ENCODE measurements at places on chromosomes 7 and 10.

- DNase-seq = no peak
These were observed 662 bp upstream of the PPRC1 start for GRCh38 chr10:102132193-102132562.

DNA sequence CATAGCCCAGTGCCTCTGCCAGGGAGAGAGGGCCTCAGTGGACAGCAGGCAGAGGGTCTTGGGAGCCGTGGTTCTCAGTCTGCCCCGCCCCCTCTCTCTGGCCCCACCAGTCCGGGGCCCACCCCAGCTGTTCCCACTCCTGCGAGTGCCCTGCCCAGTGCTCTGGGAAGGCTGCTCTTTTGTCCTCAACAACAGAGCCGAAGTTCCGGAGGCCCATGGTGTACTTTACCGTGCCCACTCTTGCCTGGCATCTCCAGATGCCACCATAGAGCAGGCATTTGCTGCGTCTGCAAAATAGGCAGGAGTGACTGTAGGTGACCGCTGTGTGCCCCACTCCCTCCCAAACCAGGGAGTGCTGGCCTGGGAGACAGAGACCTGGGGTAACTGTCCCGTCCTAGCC lies 29.3 kb upstream of the PCBD1 start:
- no peak for DNase-seq

DNA sequence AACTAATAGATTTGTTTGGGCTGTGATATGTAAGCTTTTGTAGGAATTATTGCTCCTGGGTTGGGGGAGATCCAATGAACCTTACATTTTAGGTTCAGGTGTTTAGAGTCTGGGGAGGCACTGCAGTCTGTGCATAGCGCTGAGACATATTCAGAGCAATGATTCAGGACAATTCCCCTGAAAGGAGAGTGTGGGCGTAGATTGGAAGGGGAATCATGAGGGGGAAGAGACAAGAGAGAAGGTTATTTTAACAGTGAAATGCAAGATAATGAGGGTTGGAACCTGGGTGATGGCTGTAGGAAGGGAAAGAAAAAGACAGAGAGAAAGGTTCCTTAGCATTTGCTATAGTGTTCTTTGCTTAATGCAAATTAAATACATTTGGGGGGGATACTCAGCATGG lies 1013.4 kb downstream of the REEP3 start:
- DNase-seq = no peak

DNA sequence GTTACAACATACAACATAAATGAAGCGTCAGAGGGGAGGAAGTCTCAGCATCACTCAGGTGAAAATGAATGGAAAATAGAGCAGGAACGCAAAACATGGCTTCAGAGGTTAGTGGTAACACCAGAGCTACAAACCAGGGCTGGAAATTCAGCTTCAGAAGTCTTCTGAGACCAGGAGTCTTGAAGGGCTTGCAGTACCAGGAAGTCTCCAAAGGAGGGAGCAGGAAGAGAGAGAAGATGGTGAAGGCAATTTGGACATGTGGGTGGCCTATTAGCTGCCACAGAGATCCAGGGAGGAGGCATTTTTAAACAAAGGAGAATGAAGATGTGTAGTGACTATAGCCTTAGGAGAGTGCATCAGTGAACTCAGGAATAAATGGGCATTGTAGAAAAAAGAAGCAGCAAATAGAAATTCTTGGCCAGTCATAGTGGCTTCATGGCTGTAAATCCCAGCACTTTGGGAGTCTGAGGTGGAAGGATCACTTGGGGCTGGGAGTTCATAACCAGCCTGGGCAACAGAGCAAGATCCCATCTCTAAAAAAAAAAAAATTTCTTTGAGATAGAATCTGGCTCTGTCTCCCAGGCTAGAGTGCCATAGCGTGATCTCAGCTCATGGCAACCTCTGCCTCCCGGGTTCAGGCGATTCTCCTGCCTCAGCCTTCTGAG lies 9.3 kb upstream of the TET1 start:
- DNase-seq = no peak

DNA sequence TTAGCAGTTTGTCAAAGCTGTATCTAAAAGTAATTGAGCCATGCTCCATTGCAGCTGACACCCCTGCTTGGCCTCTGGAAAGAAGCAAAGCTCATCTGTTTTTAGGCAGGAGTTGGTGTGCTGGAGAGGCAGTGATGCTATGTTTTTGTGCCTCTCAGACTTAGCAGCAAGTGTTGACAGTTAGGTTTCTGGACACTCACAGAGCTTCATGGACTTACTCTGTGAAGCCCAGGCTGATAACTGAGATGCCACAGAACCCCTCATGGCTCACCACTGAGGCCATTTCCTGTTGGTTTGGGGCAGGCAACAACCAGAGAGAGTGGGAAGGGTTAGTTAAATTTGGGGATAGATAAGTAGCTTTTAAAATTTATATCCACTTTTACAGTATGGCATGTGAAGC lies 59.8 kb downstream of the BTAF1 start:
- no peak for DNase-seq

- no peak for DNase-seq
These were observed 658.0 kb downstream of the TYW1 start for GRCh38 chr7:67654642-67655041.

GRCh38 chr10:28250358-28250757 lies 52.5 kb downstream of the MPP7 start:
- DNase-seq = no peak

DNA sequence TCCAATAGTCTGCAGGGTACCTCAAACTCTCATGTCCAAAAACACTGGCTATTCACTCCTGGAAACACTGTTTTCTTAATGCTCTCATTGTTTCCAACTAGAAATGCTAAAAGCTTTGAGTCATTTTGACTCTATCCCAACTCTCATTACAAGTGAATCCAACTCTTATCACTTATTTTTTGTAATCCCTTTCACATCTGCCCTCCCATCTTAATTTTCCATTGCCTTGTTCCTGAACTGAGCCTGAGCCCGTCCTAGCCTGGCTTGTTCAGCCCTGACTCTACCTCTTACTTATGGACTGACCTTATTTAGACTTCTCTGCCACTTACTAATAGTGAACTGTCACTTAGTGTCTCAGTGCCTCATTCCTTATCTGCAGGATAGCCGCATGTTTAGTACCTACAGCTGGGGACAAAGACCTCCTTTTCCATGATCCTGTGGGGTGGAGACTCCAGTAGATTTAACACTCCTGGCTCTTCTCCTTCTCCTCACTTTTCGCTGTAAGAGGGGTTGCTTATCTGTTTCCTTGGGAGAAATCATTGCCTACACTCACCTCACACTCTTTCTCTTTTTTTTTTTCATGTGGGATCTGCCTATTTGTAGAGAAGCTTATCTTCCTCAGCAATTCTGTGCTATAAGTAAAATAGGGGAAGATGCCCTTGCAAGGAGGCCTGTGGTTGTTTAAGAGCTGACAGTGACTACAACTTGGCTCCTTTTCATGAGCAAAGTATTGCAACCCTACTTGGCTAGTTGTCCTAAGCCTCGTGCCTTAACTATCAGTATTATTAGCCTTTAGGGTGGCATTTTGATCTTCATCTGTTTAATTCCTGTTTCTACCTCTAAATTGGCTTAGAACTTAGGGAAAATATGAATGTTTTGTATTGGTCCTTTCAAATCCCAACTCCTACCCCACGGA lies 56.4 kb downstream of the SLC16A12 start:
- DNase-seq = no peak

DNA sequence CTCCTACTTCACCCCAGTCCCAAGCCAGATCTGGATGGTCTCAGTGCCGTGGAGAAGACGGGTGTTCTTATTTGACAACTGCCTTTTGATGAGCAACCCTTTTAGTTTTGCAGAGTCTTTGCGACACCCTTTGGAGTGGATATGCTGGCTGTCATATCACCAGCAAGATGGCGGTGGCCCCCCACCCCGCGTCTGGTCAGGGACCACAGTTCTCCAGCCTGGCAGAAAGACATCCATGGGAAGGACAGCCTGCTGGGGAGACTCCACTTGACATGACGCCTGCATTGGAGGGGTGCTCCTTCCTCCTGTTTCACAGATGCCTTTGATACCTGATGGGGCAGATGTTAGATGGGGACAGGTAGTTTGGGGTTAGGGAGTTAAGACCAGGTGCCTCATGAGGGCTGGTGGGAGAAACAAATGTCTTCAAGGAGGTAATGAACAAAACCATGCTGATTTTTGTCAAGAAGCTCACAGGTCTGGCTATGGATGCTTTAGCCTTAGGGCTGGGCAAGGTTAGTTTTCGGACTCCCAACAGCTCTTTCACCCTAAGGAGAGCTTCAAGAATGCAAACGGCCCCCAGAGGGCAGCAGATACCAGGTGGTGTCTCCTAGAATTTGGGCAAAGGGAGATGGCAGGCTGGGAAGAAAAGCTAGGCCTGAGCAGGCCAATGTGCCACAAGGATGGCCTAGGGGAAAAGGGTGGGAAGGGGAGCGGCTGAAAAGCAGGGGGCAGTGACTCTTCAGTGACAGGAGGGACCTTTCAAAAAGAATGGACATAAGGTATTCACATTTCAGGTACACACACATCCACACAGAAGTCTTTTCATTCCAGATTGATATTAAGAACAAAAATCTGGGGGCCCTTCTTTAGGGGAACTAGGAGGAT lies 95.2 kb downstream of the CLEC2L start:
- DNase-seq = no peak

DNA sequence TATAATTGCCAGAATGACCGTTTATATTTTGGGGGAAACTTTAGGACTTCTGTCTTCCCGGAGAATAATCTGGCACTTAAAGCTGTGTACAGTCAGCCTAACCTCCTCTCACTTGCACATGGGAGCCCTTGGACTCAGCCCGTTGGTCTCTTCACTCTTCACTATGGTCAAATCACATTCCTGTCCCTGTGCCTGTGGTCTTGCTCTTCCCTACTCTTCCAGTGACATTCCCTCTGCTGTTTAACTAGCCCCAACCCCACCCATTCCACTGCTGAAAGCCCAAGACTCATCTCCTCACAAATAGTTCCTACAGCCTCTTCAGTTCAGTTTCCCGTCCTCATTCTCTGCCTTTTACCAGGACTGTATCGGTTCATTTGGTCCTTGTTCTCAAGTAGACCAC lies 135.0 kb downstream of the DYNC1I1 start:
- DNase-seq = no peak

All from NCI-H1417 treated with DMSO at 0.1 percent for 48 hours (cell line).